ENCODE measurements at places on chromosomes 7 and 10.

DNA sequence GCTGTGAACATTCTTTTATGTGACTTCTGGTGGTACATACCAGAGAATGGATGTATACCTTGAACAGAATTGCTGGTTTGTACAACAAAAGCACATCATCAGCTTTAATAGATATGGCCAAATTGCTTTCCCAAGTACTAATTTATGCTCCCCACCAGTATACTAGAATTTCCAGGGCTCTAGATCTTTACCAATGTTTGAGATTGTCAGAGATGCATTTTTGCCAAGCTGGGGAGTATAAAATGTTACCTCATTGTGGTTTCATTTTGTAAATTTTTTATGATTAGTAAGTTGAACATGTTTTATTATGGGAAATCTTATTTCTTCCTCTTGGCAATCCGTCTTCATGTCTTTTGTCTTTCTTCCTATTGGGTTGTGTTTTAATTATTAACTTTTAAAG lies 179.9 kb upstream of the TMEM106B start:
- DNase-seq = no peak

GRCh38 chr7:134737566-134738345 lies 41.7 kb upstream of the CALD1 start:
- no peak for DNase-seq

- peak; percentile 78 for DNase-seq
These were observed at the start of gene NAPEPLD for GRCh38 chr7:103148994-103149807. NAPEPLD (minus strand) TSS chr7:103149099; CDS start chr7:103128776, 20,323 bp downstream.

- no peak for DNase-seq
These were observed 24.5 kb downstream of the FAM171A1 start for GRCh38 chr10:15346440-15347141.

DNA sequence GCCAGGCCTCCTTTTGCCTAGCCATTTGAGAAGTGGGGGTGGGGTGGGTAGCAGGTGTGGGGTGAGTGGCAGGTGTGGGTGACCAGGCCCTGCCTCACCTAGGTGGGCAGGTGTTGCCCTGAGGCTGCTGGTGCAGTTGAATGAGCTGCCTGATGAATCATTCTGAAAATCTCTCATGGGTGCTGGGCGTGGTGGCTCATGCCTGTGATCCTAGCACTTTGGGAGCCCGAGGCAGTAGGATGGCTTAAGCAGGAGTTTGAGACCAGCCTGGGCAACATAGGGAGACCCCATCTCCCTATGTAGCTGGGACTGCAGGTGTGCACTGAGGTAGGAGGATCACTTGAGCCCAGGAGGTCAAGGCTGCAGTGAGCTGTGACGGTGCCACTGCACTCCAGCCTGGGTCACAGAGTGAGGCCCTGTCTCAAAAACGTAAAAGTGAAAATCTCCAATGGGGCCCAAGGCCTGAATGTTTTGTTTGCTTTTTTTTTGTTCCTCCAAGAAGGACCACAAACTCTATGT lies 17.7 kb downstream of the TSPAN14 start:
- no peak for DNase-seq

DNA sequence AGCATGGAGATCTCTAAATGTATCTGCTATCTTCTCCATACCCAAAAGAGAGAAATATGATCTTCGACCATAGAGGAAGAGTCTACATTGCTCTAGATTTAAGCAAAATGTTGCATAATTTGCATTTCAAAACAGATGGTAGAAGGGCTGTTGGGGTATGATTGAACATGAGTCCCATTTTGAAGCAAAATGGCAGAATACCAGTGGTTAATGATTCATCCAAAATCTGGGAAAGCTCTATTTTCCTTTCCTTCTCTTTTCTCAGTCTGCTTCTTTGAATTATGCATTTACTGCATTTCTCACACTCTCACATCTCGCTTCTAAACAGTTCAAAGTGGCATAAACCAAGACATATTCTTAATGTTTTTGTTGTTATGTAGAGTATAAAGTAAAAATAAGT lies 178.5 kb downstream of the MACC1 start:
- DNase-seq = no peak

- DNase-seq = peak; percentile 15
These were observed 11.3 kb upstream of the SAMD8 start for GRCh38 chr10:75099952-75100763.

GRCh38 chr7:104981672-104982037 lies 32.4 kb upstream of the KMT2E start:
- DNase-seq = no peak

- DNase-seq = no peak
These were observed 259.2 kb upstream of the FZD1 start for GRCh38 chr7:91005024-91005423.

GRCh38 chr7:155750255-155751125 lies 61.8 kb downstream of the SHH start:
- DNase-seq = no peak

GRCh38 chr7:147173883-147174282 lies 1057.3 kb downstream of the CNTNAP2 start:
- DNase-seq = no peak

DNA sequence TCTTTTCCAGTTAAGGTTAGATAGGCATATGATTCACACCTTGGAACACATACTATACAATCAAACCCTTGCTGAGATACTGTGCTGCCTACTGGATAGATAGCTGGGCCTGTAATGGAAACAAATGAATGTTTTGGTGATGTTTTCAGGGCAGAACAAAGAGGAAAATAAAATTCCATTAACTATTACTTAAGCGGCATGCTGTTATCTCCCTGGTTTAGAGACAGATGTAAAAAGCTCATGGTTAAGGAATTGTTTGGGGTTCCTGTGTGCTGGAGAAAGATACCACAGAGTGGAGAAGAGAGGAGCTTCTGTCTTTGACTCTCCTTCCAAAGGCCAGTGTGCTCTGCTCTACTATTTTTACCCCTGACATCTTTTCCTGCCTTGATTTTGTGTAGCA lies 341.1 kb downstream of the PLXDC2 start:
- DNase-seq = no peak

DNA sequence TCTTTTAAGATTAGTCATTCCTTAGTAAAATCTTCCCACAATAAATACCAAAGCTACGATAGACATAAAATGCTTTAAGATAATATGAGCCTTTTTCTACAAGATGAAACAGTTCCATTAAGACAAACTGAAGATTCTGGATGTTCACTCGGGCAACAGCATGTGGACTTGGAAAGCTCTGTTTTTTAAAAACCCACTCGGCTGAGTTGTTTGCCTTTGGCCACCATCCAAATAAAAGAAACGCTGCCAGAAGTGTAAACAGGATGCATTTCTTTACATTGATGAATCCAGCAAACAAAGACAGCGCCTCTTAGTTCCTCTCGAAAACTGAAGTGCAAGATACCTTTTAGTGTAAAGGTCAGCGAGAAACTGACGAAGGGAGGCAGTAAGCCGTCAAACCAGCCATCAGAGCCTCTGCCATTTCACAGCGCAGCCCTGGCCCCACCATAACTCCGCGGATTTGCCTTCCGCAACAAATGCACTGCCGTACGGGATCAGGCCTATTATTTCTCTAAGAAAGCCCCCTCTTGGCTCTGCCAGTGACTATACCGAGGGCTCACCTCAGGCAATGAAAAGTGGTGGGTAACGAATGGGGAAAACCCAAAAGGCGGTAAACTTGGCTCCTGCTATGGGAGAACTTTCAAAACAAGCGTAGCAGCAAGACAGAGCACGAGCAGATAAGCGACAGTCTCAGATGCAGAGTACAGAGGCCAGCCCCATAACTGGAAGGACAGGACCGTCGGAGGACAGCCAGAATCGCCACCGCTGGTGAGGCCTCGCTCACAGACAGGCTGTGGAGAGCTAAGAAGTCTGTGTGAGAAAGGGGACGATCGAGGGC lies 41.4 kb downstream of the GNA12 start:
- no peak for DNase-seq

Measured in NCI-H2107 (cell line).